Midbrain (tissue), 1 donor: ENCODE measurements at places on chromosomes 11 and 22.

- no peak for DNase-seq
These were observed 2.3 kb upstream of the TBX1 start for GRCh38 chr22:19757985-19758895.

- no peak for DNase-seq
These were observed 25.3 kb downstream of the STIM1 start for GRCh38 chr11:3880724-3881123.

GRCh38 chr11:1881442-1882264 lies 10.0 kb downstream of the PRR33 start:
- DNase-seq, result no peak

DNA sequence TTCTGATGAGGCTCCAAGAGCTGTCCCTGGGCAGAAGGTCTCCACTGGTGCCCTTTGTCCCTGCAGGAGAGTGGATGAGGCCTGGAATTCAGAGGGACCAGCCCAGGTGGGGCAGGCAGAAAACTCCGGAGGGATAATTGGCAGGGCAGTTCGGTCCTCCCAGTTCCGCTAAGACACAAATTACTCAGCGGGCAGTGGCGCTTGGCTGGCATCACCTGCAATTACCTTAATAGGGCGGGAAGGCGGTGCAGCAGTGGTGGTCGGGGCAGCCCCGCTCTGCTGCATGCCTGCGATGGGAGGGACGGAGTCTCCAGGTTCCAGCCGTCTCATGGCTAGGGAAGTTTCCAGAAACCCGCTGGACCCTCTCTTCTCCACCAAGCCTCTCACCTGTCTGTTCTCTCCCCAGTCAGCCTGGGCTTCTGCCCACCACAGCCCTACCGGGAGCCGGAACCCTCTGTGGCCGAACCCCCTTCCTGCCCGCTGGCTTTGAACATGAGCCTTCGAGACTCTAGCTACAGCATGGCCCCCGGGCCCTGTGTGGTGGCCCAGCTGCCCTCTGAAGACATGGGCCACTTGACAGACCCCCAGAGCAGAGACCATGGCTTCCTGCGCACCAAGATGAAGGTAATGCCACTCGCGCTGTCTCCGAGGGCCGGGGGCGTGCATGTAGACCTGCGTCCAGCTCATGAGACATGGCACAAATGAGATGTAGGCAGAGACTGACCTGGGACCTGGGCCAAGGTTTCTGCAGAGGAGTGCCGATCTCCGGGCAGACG lies 7.0 kb downstream of the OVOL1 start:
- DNase-seq, result no peak
